ENCODE measurements at places on chromosomes 1 and 21.

DNA sequence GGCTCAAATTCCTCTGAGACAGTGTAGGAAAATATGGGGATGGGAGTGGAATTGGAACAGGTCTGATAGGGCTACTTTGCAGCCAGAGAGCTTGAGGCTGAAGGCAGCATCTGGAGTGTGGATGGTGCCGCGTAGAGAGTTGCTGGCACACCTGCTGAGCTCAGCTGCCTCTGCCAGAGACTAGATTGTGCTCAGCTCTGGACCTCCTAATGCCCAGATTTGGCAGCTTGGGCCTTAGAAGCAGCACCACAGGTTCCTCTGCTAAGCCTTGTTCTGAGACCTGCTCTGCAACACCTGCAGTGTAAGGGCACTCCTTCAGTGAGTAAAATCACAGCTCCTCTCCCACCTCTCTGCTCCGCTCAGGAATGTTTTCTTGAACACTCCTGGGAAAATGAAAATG, 23.3 kb downstream of the ACOT11 start:
- DNase-seq: no peak

DNA sequence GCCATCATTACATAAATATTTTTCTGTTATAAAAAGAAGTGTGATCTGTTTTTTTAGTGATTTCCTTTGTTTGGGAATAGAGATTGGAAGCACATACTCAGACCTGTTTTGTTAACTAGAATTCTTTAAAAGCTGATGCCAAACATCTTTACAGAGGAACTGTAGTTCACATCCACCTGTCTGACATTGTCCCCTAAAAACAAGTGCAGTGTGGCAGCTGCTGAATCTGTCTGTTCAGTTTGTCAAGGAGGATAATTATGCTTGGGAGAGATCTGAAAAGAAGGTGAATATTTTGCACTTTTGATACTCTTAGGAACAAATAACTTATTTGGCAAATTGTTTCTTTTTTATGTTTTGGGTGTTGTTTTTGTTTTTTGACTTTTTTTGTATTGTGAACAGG, 13.6 kb downstream of the AGMAT start:
- no peak for DNase-seq

DNA sequence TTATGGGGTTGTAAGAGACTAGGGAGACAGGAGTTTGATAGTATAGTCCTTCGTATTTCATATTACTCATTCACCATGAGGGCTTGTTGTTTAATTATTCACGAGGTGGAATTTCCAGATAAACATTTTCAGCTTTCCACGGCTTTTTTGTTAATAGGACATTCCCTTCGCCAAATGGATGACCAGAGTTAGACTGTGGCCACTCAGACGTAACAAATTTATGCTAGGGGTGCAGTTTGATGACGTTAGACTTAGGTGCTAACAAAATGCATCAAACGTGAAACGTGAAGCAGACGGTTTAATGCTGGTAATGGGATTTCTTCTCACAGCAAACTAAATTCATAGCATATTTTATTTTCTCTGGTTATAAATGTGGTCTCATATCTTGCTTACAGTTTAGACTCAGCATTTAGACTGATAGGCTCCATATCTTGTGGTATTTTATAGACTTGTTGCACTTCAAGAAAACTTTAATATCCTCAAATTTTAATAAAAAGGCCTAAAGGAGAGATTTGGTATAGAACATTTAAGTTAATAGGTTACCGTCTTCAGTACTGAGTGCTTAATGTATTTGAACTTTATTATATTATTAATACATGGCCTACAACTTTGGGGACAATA, 2.3 kb downstream of the DHX9 start:
- peak; percentile 31 for DNase-seq

DNA sequence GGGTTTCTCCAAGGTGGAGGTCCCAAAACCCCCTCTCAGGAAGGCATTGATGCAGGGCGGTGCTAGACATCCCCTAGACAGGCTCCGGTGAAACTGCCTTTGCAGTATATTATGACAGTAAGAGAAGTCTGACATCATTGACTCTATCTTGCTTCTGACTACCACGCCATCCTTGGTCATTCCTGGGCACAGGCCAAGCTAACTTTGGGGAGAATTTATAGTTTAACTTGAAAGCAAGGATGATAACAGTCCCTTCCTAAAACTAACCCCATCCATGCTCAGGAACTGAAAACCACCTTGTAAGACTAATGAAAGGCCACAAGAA, 30.3 kb downstream of the RSPH1 start:
- DNase-seq: no peak

DNA sequence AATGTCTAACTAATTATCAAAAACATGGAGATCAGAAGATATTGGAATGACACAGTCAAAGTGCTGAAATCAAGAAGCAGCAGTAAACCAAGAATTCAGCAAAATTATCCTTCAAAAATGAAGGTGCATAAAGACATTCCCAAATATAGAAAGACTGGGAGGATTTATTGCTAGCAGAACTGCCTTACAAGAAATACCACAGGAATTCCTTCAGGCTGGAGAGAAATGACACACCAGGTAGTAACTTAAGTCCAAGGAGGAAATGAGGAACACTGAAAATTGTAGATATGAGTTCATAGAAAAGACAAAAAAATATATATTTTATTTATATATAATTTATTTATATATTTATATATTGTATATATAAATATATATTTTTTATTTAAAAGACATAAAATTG, 217.2 kb downstream of the RPS6KC1 start:
- DNase-seq: no peak

GRCh38 chr1:57079454-57080157, 113.8 kb upstream of the C8B start:
- no peak for DNase-seq

DNA sequence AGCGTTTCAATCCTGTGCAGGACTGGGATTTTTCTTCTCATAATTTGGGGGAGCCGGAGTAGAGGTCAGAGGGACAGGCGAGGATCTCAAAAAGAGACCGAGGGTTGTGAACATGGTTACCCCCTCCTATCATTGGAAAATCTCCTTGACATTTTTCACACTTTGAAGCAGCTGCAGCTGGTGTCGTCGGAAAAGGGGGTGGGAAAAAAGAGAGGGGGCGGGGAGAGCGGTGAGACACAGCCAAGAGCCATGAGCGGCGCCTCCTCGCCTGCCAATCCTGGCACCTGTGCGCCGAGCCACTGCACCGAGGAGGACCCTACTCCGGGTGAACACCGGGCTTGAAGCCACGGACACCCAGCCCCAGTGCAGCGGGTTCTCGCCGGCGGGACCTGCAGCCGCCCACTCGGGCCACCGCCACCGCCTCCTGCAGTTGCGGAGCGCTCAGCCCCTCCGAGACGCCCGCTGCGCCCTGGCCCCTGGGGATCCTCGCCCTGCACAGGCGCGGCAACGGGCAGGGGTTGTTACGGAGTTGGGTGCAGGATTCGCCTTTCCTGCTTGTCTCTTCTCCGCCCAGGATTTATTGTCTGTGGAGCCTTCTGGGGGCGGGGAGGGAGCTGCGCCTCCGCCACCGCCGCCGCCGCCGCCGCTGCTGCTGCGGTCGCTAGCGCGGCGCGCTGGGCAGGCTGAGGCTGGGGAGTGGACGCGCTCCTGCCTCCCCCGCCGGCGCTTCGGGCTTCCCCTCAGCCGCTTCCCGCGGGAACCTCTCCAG, at the start of gene LRRC7:
Gene LRRC7 (plus strand): TSS at position 271 of the 769 bp plus-strand sequence. CDS start 718 bp downstream, outside the sequence.
- DNase-seq: no peak

- no peak for DNase-seq
Measured at GRCh38 chr1:164772635-164773034, 213.7 kb downstream of the PBX1 start.

DNA sequence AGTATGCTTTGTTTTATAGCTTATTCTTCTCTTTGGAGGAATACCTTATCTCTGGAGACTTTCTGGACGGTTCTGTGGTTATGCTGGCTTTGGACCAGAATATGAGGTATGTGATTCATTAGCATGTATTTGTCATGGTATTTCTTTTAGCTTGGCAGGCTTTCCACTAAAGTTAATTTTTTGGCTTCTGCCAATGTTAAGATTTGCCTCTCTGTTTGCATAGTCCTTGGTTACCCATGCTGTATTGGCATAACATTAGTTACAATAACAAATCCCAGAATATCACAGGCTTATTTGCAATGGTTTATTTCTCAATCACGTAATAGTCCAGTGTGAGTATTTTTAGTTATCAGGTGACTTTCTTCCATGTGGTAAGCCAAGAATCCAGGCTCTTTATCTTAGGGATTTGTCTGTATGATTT, 9.7 kb downstream of the ZMPSTE24 start:
- peak; percentile 5 for DNase-seq

DNA sequence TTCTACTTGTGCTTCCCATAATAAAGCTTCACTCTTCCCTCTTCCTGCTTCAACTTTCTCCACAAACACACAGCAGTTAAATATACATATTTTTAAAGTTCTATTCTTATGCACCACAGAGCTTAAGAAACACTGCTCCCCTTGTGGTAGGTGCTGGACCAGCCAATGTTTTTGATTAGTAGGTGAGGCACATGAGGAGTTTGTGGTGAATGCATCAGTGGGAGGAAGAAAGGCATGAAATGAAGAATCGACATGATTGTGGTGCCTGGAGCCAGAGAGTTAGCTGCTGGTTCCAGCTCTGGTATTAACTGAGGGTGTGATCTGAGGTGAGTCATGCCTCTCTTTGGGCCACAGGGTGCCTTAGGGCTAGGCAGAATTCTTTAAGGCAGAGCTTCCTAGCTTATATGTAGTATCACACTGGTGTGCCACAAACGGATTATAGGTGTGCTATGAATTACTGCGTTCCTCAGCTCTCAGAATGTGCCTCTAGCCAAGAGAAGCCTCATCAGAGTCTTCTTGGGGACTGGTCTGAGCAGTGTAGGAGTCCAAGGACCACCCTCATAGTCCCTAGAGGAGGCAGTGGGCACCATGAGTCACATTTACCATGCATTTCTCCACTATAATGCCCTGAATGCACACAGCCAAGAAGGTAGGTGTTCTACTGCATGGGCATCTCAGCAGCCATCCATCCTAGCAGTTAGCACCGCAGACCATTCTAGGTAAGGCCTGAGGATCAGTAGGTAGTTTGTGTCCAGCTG, 97.4 kb upstream of the SGIP1 start:
- DNase-seq: peak; percentile 71

DNA sequence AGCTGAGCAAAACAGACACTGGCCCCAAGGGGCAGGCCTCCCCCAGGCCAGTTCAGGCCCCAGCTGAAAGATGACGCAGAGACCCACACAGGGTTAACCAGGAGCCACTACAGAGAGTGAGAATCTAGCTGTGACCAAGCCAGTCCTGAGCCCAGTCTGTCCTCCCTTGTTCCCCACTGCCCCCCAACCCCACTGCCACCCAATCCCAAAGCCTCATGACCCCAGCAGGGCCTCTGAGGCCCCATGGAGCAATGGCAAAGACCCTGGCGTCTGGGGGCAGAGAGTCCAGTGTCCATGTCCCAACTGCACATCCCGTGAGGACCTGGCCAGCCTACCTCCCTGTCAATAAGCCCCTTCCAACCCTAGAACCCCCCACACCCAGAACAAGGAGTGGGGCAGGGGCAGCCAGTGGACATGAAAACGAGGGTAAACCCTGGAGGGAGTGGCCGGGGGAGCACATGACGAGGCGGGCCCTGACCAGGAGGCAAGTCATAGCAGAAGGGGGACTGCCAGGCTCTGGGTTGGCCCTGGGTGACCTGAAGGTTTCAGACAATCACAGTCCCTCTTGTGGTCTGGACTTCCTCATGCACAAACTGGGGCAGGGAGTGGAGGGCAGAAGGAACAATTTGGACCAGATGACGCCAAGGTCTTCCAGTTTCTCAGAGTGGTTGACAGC, 100.5 kb downstream of the GLIS1 start:
- DNase-seq: no peak

GRCh38 chr1:52814465-52814864, 28.1 kb upstream of the ZYG11A start:
- no peak for DNase-seq

DNA sequence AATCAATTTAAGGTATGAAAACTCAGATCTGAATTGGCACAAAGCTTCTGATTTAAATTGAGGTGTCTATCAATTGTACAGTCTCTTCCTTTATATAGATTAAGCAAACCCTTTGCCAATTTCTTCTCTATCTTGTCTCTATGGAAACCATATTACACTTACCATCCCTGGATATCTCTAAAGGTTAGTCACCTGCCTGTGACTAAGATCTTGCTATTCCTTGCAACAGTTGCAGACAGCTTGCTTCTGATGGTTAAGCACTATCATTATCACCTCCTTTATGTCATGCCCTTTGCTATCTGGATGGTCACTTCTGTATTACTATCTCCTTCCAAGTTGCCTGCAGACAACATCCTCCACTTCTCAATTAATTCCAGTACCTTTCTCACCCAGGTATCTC, 998.6 kb upstream of the B3GALT2 start:
- DNase-seq: no peak

DNA sequence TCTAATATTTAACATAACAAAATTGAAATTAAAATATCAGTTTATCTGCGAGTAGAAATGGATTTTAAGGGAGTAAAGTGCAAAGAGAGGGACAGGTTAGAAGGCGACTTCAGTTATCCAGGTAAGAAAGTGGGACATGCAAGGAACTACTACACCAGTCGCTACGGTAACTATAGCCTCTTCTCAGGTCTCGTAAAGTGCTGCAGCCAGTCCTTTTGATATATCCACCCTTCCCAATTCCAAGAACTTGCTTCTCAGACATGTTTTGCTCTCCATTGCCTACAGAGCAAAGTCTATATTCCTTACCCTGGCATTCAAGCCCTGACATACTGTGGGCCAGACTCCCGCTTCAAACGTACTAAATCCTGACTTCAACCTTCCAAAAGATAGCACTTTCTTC, 2.5 kb downstream of the COA7 start:
- DNase-seq: no peak

DNA sequence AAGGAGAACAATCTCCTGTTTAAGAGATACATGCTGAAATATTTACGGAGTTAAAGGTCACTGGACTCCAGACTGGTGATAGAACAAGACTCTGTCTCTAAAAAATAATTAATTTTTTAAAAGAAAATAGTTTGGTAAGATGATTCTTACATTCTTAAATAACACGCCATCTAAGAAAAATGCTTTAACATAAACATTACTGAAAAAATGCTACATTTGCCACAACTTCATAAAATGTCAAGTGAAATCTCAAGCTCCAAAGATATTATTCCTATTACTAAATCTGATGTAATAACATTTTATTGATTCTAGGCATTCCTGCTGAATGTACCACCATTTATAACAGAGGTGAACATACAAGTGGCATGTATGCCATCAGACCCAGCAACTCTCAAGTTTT, 4.1 kb downstream of the ANGPTL3 start:
- no peak for DNase-seq

DNA sequence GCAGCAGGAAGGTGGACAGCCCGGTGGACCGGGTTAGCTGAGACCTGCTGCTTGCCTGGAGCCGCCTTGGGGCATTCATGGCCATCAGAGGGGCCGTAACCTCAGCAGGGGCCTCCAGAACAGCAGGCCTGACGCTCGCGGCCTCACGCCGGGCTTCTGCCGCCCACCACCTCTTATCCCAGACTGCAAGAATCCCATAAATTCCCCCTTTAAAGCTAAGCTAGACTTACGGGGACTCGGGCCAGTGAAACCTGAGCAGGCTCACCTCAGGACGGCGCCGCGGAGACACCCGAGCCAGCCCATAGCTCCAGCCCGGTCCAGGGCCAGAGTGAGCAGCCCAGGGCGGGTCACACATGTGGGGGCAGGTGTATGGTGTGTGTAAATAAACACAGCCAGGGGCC, 132.3 kb downstream of the GLIS1 start:
- no peak for DNase-seq

Data from COLO829 (cell line).